ENCODE measurements at places on chromosomes 16 and 17. TPM values are rescaled to one million over a fixed set of nuclear protein-coding genes. Genes with fewer than 3 reads are reported as not detected.

GRCh38 chr17:57662644-57663308 lies 82.3 kb downstream of the CCDC182 start:
- no peaks in the 10 kb centered on the region for H3K36me3 ChIP-seq
- peak overlapping the region; percentile 74 for H3K4me3 ChIP-seq
- H3K4me1 ChIP-seq: peaks cover 46% of the 10 kb centered on the region
- peaks cover 18% of the 10 kb centered on the region for H3K27me3 ChIP-seq
- H3K27ac ChIP-seq: peak overlapping the region; percentile 97

GRCh38 chr16:85335584-85336491 lies 223.6 kb upstream of the CIBAR2 start:
- H3K4me3 ChIP-seq: peak overlapping the region; percentile 64
- no peak for DNase-seq
- H3K27ac ChIP-seq: no peak overlapping the region
- no peaks in the 10 kb centered on the region for H3K36me3 ChIP-seq
- peaks cover 27% of the 10 kb centered on the region for H3K4me1 ChIP-seq
- H3K27me3 ChIP-seq: peaks cover 14% of the 10 kb centered on the region

GRCh38 chr16:80466024-80466987 lies 74.5 kb upstream of the DYNLRB2 start:
- H3K4me1 ChIP-seq: no peaks in the 10 kb centered on the region
- peak; percentile 74 for DNase-seq
- peaks cover 5% of the 10 kb centered on the region for H3K36me3 ChIP-seq
- H3K4me3 ChIP-seq: no peak overlapping the region
- peaks cover 4% of the 10 kb centered on the region for H3K27me3 ChIP-seq
- H3K27ac ChIP-seq: no peak overlapping the region

DNA sequence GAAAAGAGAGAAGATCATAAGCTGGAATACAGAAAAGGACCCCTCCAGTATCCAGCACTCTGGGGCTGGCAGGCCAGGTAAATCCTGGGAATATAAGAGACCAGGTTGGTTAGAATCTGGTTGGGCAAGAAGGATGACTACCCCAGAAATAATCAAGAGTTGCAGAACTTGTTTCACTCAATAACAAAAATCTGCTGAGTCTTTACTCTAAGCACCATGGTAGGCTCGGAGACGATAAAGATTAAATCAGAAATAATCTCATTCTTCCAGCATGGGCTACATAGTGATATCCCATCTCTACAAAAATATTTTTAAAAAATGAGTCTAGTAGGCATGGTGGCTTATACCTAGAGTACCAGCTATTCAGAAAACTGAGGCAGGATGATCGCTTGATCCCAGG lies 138.0 kb upstream of the KCNJ16 start:
- DNase-seq: no peak
- H3K4me1 ChIP-seq: no peaks in the 10 kb centered on the region
- no peak overlapping the region for H3K4me3 ChIP-seq
- H3K27me3 ChIP-seq: no peaks in the 10 kb centered on the region
- no peaks in the 10 kb centered on the region for H3K36me3 ChIP-seq

DNA sequence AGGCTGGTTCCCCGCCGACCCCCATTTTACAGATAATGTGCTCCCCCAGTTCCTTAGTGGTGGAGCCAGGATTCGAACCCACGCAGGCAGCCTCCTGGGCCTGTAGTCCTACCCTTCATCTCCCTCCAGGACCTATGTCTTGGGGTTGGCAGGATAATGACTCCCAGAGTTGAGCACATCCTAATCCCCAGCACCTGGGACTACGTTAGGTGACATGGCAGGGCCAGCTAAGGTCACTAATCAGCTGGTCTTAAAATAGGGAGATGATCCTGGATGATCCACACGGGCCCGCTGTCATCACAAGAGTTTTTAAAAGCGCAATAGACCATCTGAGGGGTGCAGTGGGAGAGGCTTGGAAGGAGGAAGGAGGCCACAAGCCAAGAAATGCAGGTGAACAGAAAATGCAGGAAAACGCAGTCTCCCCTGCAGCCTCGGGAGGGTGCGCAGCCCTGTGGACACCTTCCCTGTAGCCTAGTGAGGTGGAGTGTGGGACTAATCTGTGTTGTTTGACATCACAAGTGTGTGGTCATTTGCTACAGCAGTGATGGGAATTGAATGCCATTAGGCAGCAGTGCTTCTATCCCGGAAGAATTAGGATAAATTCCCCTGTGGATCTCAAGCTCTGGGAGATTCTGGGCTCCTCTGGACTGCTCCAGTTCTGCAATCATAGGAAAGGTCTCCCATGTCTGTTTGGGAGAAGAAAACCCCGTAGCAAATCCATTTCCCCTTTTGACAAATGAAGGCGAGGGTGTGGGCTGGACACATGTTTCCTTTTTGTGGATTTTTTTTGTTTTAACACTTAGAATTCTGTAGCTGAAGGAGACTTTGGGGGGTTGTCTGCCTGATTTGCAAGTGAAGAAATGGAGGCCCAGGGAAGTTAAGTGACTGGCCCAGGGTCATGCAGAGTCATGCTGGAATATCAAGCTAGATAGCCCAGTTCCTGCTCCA lies 297.7 kb downstream of the SEC14L1 start:
- H3K27ac ChIP-seq: peak overlapping the region; percentile 55
- DNase-seq: no peak
- H3K4me3 ChIP-seq: peak overlapping the region; percentile 49
- no peaks in the 10 kb centered on the region for H3K36me3 ChIP-seq

DNA sequence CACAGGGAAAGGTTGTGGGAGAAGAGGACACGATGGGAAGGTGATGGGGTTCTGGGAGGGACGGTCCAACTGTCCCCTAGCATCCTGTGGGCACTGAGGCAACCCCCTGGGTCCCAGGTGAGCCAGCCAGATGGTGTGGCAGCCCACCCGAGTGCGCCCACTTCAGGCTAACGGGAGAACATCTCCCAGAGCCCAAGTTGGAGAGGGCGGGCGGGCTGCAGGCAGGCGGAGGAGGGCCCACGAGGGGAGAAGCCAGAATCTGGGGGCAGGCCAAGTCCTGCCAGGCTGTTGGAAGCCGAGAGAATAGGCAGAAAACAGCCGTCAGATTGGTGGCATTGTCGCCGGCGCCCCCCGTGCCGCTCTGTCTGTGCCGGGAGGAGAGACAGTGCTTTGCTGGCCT lies 13.8 kb upstream of the ABCC3 start:
- peak; percentile 49 for DNase-seq
- peaks cover 20% of the 10 kb centered on the region for H3K4me1 ChIP-seq
- no peak overlapping the region for H3K27ac ChIP-seq
- H3K4me3 ChIP-seq: no peak overlapping the region

GRCh38 chr17:58335061-58335731 lies 6.6 kb upstream of the TSPOAP1 start:
- no peak for DNase-seq
- peaks cover 6% of the 10 kb centered on the region for H3K27me3 ChIP-seq
- H3K27ac ChIP-seq: peak overlapping the region; percentile 54
- H3K4me3 ChIP-seq: peak overlapping the region; percentile 31
- no peaks in the 10 kb centered on the region for H3K36me3 ChIP-seq

DNA sequence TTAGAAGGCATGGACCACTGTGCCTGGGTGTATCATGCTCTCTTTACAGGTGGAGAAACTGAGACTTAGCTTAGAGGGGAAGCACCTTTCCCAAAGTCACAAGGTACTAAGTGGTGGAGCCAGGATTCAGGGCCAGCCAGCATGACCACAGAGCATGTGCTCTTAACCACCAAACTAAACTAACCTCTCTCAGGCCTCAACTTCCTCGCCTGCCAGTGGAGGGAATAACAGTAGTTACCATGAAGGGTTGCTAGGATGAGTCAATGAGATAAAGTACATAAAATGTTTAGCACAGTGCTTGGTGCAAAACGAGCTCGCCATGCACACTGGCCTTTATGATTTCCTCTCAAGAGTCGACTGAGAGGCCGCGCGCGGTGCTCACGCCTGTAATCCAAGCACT lies 6.4 kb upstream of the MYO1C start:
- DNase-seq: no peak
- no peak overlapping the region for H3K27ac ChIP-seq
- peaks cover 1% of the 10 kb centered on the region for H3K27me3 ChIP-seq

DNA sequence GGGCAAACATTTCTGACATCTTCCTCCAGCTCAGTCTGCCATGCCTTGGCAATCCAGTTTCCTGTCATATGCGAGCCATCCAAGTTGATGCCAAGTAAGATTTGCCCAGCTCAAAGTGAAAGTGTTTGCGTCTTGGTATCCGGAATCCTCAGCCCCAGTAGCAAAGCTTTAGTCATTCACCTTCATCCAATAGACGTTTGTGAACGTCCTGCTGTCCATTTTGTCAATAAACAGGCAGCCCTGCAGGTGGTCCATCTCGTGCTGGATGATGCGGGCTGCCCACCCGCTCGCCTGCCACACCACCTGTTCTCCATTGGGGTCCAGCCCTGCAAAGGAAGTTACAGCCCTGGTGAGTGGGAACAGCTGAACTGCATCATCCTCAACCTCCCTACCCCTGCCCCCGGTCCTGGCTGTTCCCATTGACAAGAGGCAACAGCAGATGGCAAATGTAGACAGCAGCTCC lies 1.5 kb downstream of the PDF start:
- peaks cover 4% of the 10 kb centered on the region for H3K27me3 ChIP-seq
- H3K4me3 ChIP-seq: peak overlapping the region; percentile 88
- peak overlapping the region; percentile 76 for H3K27ac ChIP-seq
- peaks cover 4% of the 10 kb centered on the region for H3K36me3 ChIP-seq
- no peak for DNase-seq

DNA sequence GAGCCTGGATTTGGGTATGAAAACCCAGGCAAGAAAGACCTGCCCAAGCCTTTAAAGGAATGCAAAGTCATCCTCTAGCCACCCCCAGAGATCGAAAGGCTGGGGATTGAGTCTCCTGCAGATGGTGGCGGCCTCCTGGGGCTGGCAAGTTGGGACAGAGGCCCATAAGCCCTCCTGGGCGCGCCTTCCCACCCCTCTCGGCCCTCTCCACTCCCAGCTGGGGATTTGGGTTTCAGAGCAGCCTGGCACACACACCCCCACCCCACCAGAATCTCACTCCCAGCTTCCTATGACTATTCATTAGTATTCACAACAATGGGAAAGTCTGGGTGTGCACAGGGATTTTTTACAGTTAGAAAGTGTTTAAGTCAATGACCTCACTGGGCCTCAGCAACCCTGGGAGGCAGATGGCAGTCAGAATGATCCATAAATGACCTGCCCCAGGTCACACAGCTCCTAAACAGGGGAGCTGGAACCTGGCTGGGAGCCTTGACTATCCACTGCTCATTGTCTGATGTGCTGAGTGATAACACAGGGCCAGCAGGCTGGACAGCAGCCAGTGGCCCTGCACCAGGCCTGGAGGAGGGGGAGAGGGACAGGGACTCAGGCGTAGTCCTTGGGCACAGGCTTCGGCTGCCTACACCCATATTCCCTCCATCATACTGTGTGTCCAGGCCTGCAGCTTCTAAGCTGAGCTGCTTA lies 12.1 kb downstream of the NHERF1 start:
- no peaks in the 10 kb centered on the region for H3K27me3 ChIP-seq
- H3K4me3 ChIP-seq: peak overlapping the region; percentile 38
- no peak for DNase-seq
- H3K36me3 ChIP-seq: no peaks in the 10 kb centered on the region

GRCh38 chr17:49516180-49516579 lies 21.1 kb downstream of the NGFR start:
- H3K36me3 ChIP-seq: no peaks in the 10 kb centered on the region
- peaks cover 25% of the 10 kb centered on the region for H3K27me3 ChIP-seq
- peaks cover 49% of the 10 kb centered on the region for H3K4me1 ChIP-seq
- H3K4me3 ChIP-seq: peak overlapping the region; percentile 30

- H3K4me3 ChIP-seq: no peak overlapping the region
- H3K27me3 ChIP-seq: no peaks in the 10 kb centered on the region
- H3K4me1 ChIP-seq: no peaks in the 10 kb centered on the region
- DNase-seq: no peak
- H3K36me3 ChIP-seq: no peaks in the 10 kb centered on the region
- H3K27ac ChIP-seq: no peak overlapping the region
These were observed 100.3 kb downstream of the C16orf95 start for GRCh38 chr16:87216841-87217275.

DNA sequence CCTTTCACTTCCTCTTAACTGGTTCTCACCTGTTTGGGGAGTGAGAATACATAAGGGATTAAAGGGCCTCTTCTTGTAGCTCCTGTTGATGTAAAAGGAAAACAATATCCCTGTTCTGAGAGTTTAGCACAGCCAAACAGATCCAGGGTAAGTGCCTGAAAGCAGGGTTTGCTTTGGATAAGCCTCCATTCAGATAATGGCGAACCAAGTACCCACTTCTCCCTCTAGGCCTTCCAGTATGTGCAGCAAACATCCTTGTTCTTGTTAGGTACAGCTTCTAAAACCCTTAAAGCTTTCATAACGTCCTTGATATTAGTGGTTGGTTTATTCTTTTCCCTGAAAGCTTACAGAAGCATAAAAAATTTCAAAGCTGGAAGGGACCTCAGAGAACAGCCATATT lies 130.6 kb upstream of the DNAH9 start:
- H3K27ac ChIP-seq: no peak overlapping the region
- DNase-seq: no peak
- no peak overlapping the region for H3K4me3 ChIP-seq
- no peaks in the 10 kb centered on the region for H3K27me3 ChIP-seq

GRCh38 chr16:11844499-11844898 lies 6.8 kb downstream of the RSL1D1 start:
- no peak for DNase-seq
- H3K4me3 ChIP-seq: no peak overlapping the region
- H3K27me3 ChIP-seq: no peaks in the 10 kb centered on the region
- H3K4me1 ChIP-seq: no peaks in the 10 kb centered on the region
- H3K27ac ChIP-seq: no peak overlapping the region
- no peaks in the 10 kb centered on the region for H3K36me3 ChIP-seq

GRCh38 chr17:47928415-47928814 lies 13.0 kb upstream of the PNPO start:
- H3K27ac ChIP-seq: no peak overlapping the region
- H3K36me3 ChIP-seq: peaks cover 5% of the 10 kb centered on the region
- H3K4me3 ChIP-seq: no peak overlapping the region
- H3K4me1 ChIP-seq: peaks cover 13% of the 10 kb centered on the region
- no peak for DNase-seq

- peak overlapping the region; percentile 28 for H3K27ac ChIP-seq
- DNase-seq: no peak
- peaks cover 3% of the 10 kb centered on the region for H3K4me1 ChIP-seq
- H3K27me3 ChIP-seq: peaks cover 4% of the 10 kb centered on the region
These were observed 119.5 kb downstream of the IRF8 start for GRCh38 chr16:86018487-86018886.

DNA sequence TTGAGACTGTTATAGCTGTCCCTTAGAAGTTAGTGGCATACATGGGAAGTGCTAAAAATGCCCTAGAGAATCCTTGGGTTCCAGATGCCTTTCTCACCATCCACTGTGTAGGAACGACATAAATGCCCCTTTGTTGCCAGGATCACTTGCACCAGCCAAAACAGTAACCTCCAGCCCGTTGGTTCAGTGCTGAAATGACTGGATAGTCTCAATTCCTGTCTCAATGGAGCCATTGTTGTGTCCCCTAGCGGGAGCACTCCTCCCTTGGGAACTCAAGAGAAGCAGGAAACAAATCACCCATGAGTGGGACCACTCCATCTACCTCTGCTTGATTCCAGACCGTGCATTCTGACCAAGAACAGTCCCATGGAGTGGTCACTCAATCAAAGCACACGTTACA lies 23.1 kb downstream of the MPHOSPH6 start:
- no peaks in the 10 kb centered on the region for H3K4me1 ChIP-seq
- H3K27ac ChIP-seq: no peak overlapping the region
- no peak for DNase-seq
- peaks cover 4% of the 10 kb centered on the region for H3K27me3 ChIP-seq

GRCh38 chr17:75511610-75512575 lies 3.4 kb downstream of the CASKIN2 start:
- DNase-seq: peak; percentile 19
- H3K4me1 ChIP-seq: no peaks in the 10 kb centered on the region
- H3K4me3 ChIP-seq: no peak overlapping the region
- H3K36me3 ChIP-seq: no peaks in the 10 kb centered on the region
- peaks cover 2% of the 10 kb centered on the region for H3K27me3 ChIP-seq

CHST4 gene
- total RNA-seq: not detected

SULT1A1 gene
- total RNA-seq: 0.54 TPM

RANGRF gene
- 29.5 TPM for total RNA-seq

DPEP2 gene
- not detected for total RNA-seq

MT1M gene
- total RNA-seq: not detected

ABCA9 gene
- 0.61 TPM for total RNA-seq

DECR2 gene
- 26.2 TPM for total RNA-seq

All from glutamatergic neuron (in vitro differentiated cells).